ENCODE measurements at places on chromosomes 11 and 22. TPM values are rescaled to one million over a fixed set of nuclear protein-coding genes. Genes with fewer than 3 reads are reported as not detected.

DNA sequence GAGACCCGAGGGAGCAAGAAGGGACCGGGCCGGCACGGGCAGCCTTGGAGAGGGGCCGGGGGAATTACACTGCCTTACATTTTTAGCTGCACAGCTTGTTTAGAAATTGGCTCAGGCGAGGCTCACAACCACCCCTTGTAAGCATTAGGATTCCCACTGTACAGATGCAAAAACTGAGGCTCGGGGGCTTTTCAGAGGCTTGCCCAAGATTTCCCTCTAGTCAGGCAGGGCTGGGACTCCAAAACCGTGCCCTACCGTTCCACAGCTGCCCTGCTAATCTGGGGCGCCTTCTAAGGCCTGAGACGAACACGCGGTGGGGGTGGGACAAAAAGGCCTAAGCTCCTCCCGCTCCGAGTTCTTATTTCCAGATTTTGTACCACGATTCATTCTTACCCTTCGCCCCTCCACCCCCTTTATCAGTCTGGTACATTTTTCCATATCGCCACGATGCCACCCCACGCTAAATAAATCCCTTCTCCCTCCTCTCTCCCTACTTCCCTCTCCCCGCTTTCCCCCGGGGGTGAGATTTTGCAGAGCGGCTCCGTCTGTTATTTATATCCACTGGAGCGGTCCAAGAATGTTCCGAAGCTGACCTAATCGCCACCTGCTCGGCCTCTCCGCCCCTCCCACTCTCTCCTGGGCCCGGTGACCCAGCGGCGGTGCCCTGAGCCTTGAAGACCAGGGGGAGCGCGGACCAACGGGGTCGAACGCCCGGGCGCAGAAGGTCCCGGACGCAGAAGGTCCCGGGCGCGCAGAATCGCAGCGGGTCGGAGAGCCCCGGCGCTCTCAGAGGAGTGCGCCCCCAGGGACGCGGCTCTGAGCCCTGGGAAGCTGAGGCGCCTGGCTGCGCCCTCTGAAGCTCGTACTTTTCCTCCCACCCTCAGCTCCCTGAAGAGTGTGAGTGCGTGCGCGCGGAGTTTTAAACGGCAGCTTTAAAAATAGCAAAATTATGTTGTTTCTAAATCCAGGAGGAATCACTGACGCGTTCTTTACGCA is 764 bp upstream of the PACSIN3 start:
- DNase-seq = peak; percentile 74

GRCh38 chr11:68969386-68969785 is 11.4 kb downstream of the MRGPRD start:
- no peak for DNase-seq

- no peak for DNase-seq
These were observed 43.6 kb downstream of the XRRA1 start for GRCh38 chr11:74905326-74905725.

DNA sequence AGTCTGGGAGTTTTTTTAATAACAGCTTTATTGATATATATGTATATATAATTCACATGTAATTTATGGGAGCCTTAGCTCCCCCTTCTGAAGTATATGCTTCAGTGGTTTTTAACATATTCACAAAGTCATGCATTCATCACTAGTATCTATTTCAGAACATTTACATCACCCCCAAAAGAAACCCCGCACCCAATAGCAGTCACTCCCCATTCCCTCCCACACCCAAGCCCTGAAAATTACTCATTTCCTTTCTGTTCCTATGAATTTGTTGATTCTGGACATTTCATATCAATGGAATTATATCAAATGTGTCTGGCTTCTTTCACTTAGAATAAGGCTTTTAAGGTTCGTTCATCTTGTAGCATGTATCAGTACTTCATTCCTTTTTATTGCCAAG is 35.6 kb upstream of the SYT7 start:
- DNase-seq = no peak

- DNase-seq = no peak
These were observed 26.3 kb downstream of the KLHL22 start for GRCh38 chr22:20469110-20469868.

GRCh38 chr11:70233511-70233934 is 30.4 kb downstream of the FADD start:
- no peak for DNase-seq

DNA sequence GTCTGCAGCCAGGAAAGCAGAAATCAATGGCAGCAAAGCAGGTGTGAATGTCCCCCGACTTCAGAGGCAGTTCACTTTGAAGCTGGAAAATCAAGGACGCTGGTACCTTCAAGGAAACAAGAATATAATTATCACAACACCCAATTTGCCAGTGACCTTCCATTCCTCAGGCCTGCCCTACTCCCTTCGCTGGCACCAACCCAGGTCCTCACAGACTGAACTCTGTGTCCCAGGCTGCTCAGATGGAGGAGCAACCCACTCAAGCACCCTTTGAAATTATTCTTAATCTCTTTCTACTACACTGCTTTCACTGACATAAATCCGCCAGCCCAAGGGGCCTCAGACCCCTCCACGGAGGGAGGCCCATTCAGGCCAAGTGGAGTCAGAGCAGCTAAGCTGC is 64.7 kb upstream of the WT1 start:
- no peak for DNase-seq

DNA sequence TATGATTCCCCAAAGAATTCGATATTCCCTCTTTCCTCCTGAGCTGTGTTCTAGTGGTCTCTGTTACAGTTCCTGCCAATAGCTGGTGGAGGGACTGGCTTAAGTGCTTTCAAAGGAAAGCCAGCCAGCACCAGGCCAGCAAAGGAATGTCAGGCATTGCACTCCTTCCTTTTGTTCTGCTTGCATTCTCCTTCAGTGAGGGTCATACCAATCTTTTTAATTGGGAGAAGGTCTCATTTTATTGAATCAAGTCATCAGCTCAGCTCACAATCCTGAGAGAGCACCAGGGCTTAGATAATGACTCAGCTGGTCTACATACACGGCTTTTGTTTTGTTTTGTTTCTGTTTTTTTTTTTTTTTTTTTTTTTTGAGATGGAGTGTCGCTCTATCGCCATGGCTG is 222.9 kb downstream of the NAV2 start:
- DNase-seq = no peak

The ANGPTL5 gene
- polyA plus RNA-seq = 2.3 TPM

The BIRC2 gene
- 51.6 TPM for polyA plus RNA-seq

The GLYATL2 gene
- polyA plus RNA-seq = not detected

The TEX54 gene
- not detected for polyA plus RNA-seq

The LRRN4CL gene
- not detected for polyA plus RNA-seq

The MS4A1 gene
- 0.18 TPM for polyA plus RNA-seq

All from muscle of arm (tissue), 14 donors.